ENCODE measurements at places on chromosomes 13 and 19. TPM values are rescaled to one million over a fixed set of nuclear protein-coding genes. Genes with fewer than 3 reads are reported as not detected.

The ZNF829 gene
- polyA plus RNA-seq: 4.9 TPM

The OR10H3 gene
- polyA plus RNA-seq: not detected

The PRKACA gene
- 1.5 TPM for polyA plus RNA-seq

GRCh38 chr19:38434549-38435051 lies 1.1 kb downstream of the RYR1 start:
- DNase-seq: no peak

- no peak for DNase-seq
These were observed 19.4 kb upstream of the CPAMD8 start for GRCh38 chr19:17045907-17046502.

DNA sequence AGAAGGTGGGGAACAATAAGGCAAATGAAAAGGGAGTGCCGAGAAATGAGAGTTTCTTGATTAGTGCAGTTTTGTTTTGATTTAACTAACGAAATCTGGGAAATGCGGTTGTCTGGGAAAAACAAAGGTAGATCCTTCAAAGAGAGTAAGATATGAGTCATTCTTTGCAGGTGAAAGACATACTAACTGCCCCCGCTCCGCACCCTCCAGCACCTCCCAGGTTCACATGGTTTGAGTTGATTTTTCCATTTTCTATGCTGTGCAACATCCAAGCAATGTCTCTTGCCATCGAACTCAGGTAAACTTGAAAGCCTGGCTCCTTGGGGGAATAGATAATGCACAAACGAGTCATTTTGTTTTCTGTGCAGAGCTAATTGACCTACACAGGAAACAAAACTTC lies 84.1 kb upstream of the KLF12 start:
- DNase-seq: no peak

DNA sequence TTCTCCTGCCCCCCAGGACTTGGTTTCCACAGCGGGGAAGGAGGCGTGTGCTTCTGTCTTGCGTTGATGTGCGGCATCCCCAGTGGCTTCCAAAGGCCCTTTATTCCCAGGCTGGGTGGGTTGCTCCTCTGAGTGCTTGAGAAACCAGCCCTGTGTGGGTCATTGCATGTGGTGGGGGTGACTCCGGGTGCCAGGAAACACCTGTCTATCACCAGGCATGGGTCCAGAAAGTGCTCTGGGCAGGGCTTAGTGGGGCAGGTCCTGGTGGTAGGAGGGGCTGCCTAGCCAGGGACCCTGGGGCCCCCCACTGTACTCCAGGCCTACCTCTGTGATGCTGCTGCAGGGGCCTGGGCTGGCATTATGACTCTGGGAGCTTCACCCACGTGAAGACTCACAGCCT lies 9.6 kb downstream of the DDA1 start:
- DNase-seq: no peak

Data from CD8-positive, alpha-beta memory T cell (primary cell).